Fibroblast of the aortic adventitia (primary cell): ENCODE measurements at places on chromosomes 16 and 17.

DNA sequence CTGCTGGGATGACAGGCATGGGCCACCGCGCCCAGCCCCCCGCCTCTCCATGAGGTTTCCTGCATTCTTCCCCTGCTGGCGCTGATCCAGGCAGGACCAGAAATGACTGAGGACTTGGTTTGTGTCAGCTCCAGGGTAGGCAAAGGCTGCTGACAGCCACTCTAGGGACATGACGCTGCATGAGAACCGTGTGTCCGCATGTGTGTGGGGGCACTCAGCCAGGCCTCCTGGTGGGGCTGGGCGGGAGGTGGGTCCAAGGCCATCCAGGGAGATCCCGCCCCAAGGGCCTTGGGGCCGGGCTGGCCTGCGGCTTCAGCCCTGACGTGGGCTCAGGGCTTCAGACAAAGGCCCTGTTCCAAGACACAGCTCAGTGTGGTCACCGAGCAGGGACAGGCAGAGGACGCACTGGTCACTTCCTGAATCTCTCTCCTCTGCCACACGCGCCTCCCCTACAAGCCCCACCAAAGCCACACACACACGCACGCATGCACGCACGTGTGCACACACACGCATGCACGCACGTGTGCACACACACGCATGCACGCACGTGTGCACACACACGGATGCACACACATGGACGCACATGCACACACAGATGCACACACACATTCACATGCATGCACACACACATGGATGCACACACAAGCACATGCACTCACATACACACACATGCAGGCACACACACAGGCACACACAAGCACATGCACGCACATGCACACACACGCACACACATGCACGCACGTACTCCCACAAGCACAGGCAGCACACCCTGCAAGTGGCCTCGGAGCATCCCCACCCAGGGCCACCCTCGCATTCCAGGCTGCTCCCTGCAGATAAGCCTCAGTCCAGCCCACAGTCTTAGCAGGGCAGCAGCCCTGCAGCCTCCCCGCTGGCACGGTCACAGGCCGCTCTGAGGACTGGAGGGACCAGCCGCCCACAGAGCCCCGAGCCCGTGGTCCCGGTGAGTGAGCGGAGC is 5.3 kb upstream of the TMEM204 start:
- peak; percentile 50 for DNase-seq

- peak; percentile 84 for DNase-seq
Observed at GRCh38 chr16:77273815-77274214, 74.6 kb downstream of the SYCE1L start.

GRCh38 chr17:64470625-64471024 is 21.7 kb downstream of the MILR1 start:
- DNase-seq = no peak

DNA sequence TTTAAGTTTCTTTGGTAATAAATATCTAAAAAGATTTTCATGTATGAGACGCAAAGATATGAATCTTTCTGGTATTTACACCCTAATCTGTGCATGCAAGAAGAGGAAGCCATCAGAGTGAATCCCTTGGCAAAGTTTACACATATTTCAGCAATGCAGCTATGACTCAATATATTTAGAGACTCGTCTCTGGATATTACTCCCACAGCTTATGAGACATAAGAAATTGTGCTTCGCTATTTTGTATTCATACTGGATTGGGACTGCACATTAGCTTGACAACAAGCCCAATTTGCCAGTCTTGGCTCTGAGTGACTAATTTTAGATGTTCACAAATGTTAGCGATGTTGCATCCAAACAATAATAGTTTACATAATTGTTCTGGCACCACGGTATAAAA is 532.0 kb downstream of the CDH11 start:
- peak; percentile 4 for DNase-seq

DNA sequence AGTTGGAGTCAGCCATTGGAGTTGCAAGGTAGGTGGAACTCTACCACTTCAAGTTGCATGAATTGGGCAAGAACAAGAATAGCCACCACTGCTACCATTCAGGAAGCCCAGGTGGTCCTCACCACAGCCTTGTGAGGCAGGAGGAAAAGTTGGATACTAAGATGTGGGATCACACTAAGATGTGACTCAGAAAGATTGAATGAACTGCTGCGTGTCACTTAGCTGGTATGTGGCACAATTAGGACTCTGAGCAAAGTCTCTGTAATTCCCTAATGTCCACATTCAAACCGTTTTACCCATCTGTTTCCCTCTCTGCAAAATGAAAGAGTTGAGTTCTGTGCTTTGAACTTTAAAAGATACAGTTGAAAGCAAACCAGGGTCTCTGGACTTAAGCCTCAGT is 44.7 kb upstream of the HS3ST3A1 start:
- no peak for DNase-seq

DNA sequence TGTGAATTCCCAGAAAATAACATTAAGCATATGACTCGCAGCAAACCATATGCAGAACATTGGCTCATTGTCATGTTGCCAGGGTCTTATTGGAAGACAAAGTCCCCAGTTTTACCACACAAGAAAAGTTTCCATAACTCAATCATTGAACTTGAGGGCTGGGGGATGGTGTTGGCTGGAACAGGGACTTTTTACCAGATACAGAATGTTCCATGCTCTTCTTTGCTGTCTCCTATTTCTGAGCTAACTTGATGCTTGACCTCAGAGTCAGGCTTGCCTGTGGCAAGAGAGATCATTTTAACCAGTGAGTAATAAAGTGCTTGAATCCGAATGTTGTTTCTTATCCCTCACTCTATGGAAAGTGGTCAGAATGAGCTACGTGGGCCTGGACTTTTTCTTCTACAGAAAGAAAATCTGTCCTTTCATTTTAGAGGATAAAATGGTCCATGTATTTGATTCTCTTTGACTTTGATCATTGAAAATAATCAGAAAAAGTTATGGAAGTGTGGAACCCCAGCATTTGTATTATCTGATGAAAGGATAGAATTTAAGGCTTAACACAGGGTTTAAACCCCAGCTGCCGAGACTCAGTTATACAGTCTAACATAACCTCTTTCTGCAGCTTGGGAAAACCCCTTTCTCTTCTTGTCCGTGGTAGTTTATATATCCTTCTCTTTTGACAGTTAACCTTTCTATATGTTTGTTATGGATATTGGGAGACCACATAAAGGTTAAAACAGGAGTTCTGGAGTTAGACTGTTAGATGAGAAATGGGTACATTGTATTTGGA is 67.0 kb downstream of the TUBD1 start:
- DNase-seq = peak; percentile 89

DNA sequence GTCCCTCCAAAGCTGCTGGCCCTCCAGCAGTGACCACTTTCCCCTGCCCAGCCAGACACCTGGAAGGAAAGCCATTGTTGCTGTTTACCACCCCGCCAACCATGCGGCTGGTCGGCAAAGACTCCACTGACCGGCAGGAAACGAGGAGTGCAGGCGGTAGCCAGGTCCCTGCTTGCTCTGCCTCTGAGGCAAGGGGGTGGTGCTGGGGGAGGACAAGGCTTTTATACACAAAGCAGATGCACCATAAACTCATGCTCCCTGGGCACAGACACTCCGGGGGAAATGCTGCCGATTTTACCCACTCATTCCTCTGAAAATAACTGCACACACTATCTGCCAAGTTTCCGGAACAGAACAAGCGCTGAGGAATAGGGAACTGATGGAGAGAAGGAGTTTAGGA is 62.8 kb upstream of the GRIN2A start:
- DNase-seq = no peak

DNA sequence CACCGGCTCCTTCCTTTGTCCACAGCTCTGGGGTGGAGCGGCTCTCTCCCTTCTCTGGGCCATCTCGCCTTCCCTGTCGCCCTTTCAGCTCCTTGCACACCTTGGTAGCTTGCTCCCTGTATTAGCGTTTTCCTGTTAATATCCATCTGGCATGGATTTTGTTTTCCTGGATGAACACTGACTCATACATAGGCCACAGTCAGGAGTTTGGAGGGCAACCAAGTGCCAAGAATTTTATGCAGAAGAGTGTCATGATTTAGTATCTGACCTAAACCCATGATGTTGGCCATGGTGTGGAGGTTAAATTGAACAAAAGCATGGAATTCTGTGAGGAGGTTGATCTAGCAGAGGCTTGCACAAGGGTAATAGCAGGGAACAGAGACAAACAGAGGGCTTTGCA is 180.9 kb downstream of the AIPL1 start:
- DNase-seq = peak; percentile 3

DNA sequence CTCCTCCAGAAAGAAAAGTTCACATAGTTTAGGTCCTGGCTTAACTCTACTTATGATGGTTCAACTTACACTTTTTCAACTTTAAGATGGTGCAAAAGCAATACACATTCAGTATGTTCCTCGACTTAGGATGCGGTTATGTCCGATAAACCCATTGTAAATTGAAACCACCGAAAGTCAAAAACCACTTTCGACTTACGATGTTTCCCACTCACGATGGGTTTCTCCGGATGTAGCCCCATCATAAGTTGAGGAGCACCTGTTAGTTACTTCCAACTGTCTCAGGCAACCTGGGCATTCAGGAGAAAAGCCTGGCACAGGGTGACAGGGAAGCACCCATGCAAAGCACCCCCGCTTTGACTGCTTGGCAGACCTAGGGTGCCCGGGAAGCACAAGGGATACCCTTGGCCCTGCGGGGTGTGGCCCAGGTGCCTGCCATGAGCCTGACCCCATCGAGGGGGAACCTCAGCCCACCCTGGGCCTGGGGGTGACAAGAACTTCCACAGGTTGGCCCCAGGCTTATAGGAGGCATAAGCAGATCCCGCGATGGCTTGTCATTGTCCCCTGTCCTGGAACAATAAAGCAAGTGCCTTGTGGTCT is 14.0 kb downstream of the UNC119 start:
- no peak for DNase-seq

DNA sequence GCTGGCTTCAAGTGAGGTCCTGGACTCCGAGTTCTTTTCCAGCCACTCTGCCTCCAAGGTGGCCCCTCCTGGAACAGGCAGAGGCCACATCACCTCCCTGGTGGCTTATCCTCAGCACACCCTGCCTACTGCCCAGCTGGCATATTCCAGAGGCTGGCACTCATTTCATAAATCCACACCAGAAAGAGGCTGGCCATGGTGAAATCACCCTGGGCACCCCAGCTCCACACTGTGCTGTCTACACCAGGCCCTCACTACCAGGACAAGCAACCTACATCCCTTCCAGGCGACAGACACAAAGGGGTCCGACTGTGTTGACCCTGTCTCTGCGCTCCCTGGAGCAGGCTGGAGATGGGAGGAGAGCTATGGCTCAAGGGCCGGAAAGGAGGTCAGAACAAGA is 100.2 kb downstream of the C16orf78 start:
- DNase-seq = no peak

DNA sequence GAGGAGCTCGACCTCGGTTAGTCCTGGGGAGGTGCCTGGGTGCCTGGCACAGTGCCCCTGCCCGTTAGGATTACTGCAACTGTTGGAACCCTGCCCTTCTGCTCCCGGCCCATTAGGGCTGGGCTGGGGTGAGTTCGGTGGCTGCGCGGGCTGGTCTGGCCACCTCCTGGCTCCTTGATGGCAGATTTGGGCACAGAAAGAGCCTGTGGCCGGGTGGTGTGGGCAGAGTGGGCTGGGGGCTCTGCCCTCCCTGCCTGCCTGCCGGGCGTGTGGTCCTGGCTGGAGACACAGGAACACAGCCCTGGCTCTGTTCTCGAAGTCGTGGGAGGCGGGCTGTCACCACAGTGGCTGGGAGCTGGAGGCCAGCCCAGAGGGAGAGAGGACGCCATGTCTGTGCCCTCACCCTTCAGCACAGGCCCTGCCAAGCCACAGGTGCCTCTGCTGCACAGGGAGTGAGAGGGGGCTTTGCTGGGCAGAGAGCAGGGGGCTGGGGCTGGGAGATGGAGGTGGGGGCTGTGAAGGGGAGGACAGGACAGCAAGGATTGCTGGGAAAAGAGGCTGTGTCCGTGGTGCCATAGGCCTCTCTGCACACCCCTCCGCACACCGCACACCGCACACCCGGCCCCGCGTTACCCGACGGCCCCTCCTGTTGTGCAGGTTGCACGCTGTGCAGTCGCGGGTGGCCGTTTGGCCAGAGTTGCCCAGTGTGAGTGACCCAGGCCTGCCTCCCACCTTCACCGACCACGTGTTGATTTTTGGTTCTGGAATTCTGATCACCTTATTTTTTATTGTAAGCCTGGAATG is 236.6 kb upstream of the GSE1 start:
- no peak for DNase-seq

GRCh38 chr17:28415886-28416285 is 9.9 kb upstream of the SLC46A1 start:
- no peak for DNase-seq

- DNase-seq = no peak
Observed at GRCh38 chr17:11242411-11242810, 1.4 kb downstream of the SHISA6 start.

GRCh38 chr16:85328676-85329058 is 216.4 kb upstream of the CIBAR2 start:
- DNase-seq = no peak

DNA sequence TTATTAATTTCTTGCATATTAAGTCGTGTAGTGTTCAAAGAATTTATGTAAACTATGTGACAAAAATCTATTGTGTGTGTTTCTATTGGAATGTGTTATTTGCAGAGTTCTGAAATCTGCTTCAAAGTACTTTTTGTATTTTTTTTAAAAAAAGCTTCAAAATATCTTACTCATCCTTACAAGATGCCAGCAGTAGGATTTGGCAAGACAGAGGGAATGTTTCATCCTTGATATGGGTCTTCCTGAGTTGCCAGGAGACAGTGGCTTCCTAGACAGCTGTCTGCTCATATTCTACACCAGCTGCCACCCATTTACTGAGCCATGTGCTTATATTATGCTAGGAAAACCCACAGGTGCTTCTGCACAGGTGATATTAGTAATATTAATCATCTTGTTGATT is 36.4 kb downstream of the EFCAB5 start:
- DNase-seq = peak; percentile 63
